ENCODE measurements at places on chromosomes 12 and 14.

DNA sequence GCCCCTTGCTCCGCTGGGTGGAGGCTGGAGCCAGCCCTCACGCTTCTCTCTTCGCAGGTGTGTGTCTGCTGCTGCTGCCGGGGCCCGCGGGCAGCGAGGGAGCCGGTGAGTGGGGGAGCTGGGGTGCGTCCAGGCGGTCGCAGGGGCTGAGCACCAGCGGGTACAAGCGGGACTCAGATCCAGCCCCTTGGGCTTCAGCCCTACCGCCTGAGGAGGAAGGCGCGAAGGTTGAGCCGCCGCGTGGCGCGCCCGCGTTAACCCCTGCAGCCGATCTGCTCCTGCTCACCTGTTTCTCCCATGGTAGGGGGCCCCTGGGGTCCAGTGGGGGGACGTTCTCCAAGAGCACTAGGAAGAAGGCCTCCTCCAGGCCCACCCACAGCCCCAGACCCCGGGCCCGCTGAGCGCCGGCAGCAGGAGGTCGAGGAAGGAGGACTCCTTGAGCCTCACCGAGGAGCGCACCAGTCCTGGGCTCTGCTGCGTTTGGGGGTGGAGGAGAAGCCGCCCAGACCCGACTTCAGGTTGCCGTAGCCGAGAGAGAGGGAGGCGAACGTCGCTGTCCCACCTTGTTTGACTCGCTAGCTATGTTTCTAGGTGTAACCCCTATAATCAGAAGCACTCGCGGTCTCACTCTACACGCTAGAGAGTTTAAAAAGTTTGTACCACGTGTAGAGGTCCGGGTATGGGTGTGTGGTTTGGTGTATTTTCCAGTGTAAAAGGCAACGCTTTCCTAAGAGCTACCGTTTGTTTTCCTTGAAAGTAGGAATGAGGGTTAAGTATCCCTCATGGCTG lies 834 bp downstream of the COCH start:
- no peak for DNase-seq

- DNase-seq = no peak
These were observed 24.3 kb downstream of the TSPAN9 start for GRCh38 chr12:3101309-3102024.

GRCh38 chr12:30047516-30048254 lies 263.9 kb upstream of the TMTC1 start:
- DNase-seq = no peak

- no peak for DNase-seq
These were observed 1.3 kb upstream of the TMEM233 start for GRCh38 chr12:119592232-119592631.

GRCh38 chr14:75222208-75222701 lies 45.8 kb upstream of the TMED10 start:
- peak; percentile 88 for DNase-seq

GRCh38 chr14:60893911-60894310 lies 87.0 kb downstream of the TRMT5 start:
- DNase-seq = no peak

DNA sequence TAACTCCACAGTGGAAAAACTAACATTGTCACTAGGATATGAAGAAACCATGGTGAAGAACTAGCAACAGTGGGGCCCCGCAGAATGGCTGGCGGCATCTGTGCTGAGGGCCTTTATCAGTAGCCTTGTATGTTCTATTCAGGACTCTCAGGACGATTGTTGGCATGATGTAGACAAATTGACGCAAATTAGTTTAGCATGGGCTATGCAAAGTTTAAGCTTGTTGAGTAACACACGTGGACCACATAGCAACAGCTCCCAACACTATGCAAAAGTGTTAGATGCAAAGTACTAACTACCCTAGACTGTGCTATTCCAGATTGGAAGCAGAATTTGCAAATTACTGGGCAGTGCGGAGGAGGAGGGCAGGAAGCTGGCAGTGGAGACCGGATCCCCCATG lies 38.2 kb upstream of the TMEM263 start:
- DNase-seq = no peak

DNA sequence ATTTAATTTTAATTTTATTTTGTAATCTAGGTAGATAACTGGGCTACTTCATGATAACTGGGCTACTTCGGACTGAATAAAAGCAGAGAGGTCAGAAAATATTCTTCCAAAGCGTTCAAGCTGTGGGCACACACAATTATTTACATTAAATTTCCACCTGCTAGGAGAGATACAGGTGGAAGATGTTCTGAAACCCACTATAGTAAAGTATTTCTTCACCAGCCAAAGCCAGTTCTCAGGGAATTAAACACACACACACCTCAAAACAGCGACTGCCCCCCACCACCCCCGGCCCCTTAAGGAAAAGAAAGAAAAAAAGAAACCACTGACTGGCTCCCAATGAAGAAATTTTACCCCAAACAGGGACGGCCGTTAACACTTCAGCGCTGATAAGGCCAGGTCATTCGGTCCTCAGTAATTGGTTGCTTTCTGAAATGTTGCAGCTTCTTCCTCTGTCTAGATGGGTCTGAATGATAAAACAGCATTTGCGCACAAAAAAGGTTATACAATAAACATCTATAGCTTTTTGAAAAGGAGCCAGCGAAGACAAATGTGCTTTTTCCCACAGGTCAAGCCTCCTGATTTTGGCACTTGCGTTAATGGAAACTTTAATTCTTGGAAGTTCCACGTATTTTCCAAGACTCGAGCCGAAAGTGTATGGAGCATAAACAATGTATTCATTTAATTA lies 771 bp upstream of the KCNJ8 start:
- no peak for DNase-seq

- DNase-seq = no peak
These were observed 216.5 kb downstream of the C12orf50 start for GRCh38 chr12:87812681-87813080.

DNA sequence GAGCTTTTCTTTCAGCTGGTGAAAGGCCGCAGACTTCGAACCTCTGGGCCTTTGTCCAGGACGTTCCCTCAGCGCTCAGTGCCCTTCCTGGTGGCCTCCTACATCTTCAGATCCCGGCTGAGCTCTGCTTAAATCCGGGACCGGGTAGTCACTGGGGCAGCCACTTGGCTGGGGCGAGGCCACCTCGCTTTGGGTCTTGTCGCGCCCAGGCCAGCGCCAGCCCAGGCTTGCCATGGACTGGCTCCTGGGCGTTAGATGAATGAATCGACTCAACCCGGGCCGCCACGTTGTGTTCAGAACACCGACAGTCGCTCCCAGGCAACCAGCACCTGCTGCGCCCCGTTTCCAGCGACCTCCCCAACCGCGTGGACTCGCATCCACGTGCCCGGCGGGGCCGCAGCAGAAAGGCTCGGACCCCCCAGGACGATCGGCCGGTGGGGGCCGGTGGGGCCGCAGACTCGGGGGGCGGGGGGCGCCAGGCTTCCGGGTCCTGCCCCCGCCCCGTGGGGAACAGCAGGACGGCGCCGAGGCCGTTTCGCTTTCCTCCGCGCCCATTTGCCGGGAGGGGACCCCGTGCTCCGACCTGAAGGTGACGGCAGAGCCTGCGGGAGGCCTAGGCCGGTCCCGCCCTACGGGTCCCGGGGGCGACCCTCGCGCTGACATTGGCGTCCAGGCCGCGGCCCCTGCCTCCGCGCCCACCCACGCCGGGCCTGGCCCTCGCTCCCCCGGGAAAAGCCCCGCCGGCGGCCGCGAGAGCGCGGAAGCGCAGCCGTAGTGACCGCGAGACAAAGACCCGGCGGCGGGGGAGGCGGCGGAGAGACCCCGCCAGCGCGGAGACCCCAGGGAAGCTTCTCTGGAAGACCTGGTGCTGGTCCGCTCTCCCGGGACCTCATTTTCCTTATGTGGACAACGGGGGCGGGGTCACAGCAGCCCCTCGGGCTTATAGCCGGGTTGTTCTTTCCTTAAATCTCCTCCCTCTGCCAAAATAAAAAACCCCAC lies 37.3 kb upstream of the RCOR1 start:
- peak; percentile 46 for DNase-seq

GRCh38 chr14:95526483-95527386 lies 8.1 kb upstream of the GLRX5 start:
- DNase-seq = no peak

DNA sequence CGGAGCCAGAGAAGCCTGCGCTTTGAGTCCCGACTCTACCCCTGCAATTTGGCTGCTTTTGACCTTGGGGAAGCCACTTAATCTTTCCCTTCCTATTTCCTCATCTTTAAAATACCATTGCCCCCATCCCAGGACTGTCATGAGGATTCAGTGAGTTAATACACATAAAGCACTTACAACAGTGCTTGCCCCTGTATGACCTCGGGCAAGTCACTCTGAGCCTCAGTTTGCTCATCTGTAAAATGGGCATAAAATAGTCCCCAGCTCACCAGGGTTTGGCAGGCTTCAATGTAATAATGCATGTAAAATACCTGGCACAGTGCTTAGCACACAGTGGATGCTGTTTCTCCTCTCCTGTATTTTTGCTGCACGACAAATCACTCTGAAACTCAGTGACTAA lies 278.7 kb upstream of the PWP1 start:
- no peak for DNase-seq

- DNase-seq = no peak
These were observed 26.6 kb upstream of the KLRB1 start for GRCh38 chr12:9634177-9634803.

GRCh38 chr14:54348001-54348611 lies 48.7 kb upstream of the CDKN3 start:
- peak; percentile 7 for DNase-seq

DNA sequence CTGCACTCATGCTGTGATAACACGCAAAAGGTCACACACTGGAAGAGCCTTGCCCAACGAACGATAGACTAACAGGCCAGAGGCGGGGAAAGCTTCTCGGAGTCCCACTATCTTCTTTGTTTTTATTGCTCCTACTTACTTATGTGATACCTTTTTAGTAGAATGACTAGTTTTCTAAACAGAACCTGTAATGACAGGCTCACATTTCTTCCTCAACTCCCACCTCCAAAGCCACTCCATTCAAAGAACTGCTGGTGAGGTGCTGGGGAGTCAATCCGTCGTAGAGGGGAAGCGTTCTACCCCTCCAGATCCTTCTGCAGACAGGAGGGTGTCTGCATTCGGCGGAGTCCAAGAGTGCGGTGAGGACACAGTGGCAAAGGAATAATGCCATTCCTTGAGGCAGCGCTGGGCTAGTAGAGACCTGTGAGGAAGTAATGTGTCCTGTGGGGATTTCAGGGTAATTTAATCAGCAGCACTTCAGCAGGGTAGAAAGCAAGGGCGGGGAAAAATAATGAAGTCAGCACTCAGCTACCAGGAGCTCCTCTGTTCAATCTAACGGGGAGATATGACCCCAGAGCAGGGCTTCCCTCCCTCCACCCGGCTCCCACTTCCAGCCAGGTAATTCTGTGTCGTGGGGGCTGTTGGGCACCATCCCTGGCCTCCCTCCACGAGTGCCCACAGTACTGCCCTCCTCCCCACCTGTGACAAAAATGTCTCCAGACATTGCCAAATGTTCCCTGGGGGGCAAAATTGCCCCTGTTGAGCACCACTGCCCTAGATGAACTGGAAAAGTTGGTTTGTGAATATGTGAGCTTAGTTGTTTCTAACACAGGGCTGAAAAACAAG lies 25.2 kb downstream of the SPRING1 start:
- no peak for DNase-seq

- DNase-seq = no peak
These were observed 3.5 kb downstream of the KICS2 start for GRCh38 chr12:64218597-64218996.

DNA sequence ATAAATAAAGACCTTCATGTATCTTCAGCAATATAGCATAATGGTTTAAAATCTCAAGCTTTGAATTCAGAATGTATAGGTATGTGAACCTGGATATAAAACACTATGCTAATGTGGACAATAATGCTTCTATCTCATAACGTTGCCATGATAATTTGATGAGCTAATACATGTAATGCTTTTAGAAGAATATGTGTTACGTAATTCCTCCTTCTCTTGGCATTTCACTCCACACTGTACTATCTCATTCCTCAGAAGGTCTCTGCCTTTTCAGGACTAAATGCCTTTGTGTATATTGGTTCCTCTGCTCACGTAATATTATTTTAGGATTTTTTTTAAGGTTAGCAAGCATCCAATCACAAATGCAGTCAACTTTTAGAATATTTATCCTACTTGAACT lies 86.5 kb downstream of the FOXA1 start:
- DNase-seq = no peak

Measured in CD14-positive monocyte (primary cell).